ENCODE measurements at places on chromosomes 3 and 15.
A peak's percentile ranks its signal among the peaks of the same experiment; 100 is the strongest.

DNA sequence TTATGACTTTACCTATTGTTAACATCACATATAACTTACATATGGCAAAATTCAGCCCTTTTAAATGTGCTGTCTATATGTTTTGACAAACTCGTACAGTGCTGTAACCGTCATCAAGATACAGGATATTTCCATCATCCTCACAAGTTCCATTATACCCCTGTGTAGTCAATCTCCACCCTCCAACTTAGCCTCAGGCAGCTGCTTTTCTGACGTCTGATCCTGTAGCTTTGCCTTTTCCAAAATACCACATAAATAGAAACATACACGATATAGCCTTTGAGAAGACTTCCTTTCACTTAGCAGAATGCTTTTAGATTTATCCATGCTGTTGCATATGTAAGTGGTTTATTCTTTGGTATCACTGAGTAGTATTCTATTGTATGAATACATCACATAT is 47.1 kb downstream of the SLC12A1 start:
- DNase-seq = no peak

DNA sequence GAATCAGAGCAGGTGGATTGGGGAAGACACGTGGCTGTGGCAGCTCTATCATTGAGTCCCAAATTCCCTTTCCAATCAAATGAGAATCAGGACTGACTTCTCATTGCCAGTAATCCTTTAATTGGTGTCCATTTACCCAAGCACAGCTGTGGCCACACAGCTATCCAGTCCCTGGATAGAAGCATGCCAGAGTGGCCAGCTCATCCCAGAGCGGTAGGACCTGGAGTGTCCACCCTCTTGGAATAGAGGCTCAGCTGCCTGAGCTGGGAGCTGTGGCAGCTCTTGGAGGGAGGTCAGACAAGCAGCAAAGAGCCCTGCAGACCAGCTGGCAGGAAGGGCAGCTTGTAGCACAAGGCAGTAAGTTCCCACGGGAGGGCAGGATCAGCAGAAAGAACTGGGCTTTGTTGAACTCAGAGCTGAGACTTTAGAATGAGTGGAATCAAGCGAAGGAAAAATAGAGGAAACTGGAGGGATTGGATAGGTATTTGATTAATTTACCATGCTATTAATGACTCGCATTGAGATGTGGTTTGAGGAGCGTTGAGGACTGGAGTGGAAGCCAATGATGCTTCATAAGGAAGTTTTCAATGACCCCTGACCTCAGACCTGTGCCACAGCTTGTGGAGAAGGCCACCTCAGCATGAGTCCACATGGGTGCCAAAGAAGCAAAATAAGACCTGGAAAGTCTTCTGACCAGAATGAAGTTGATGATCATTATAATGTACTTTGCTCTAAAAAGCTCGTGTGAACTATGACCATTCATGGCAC is 6.9 kb upstream of the ALPK3 start:
- no peak for DNase-seq

- no peak for DNase-seq
These were observed 53.4 kb downstream of the SIDT1 start for GRCh38 chr3:113585720-113586119.

DNA sequence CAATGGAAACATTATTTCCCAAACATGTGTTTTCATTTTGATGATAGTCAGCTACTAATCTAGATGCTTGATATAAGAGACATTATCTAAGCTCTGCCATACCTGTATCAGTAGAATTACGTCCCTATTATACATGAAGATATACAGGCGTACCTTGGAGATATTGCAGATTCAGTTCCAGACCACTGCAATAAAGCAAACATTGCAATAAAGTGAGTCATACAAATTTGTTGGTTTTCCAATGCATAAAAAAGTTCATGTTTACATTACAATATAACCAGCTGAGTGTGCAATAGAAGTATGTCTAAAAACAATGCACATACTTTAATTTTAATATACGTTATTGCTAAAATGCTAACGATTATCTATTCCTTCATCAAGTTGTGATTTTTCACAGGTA is 236.0 kb upstream of the ZNF717 start:
- no peak for DNase-seq

- DNase-seq = no peak
These were observed 15.5 kb upstream of the CMTM7 start for GRCh38 chr3:32376115-32376514.

GRCh38 chr3:197394464-197395321 is 96.3 kb upstream of the DLG1 start:
- DNase-seq = no peak

DNA sequence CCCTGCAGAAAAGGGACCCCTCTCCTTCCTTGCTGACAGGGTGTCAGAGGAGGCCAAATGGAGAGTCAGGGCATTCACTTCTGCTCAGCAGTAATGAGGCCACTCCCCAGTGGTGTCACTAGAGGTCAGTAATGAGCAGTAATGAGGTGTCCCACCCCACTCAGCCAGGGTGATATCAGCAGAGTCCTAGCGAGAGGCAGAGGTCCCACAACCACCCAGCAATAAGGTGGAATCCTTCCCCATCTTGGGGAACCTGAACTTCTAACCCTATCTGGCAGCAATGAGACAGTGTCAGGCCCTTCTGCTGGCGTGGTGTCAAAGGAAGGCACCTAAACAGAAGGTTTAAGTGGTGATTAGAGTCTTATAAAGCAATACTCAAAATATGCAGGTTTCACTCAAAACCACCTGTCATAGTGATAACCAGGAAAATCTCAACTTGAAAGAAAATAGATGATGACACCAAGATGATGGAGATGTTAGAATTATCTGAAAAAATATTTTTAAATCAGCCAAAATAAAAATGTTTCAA is 12.9 kb downstream of the OCA2 start:
- peak; percentile 84 for DNase-seq

DNA sequence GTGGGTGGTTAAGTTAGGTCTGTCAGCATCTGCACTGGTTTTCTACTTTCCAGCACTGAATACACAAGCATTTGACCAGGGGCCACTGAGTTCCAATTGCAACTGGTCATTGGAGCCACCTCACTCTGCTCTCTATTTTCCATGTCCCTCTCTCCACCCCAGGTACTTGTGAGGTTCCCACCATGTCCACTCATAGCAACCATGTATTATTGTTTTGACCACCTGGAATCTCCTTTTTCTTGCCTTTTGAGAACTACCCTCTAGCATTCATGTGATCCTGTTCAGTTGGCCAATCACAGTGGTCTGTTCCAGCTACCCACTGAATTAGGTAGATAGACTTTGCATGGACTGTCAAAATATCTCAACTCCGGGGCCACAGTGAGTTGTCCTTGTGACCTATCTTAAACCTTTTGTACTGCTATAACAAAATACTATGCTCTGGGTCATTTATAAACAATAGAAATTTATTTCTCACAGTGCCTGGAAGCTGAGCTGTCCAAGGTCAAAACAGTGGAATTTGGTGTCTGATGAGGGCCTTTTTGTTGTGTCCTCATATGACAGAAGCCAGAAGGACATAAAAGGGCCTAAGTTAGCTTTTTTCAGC is 20.2 kb upstream of the TM4SF18 start:
- no peak for DNase-seq

- DNase-seq = no peak
These were observed 61.2 kb downstream of the TSC22D2 start for GRCh38 chr3:150469031-150469930.

DNA sequence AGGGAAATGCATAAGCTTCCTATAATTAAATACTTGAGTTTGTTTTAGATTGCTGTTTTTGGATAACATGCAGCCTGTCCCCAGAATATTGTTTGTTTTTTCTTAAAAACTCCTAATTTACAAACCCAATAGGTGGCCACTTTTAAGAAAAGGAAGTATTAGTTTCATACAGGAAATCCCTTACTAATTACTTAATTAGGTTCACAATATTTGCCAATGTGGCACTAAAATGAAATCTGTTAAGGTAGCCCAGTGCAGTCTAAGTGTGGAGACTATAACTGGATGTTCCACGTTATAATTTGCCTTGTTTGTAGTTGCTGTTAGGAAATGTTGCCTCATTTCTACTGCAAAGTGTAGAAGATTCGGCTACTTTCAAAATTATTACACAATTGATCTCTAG is 195.8 kb downstream of the BBX start:
- DNase-seq = no peak

- DNase-seq = no peak
These were observed 279.3 kb upstream of the RASGRP1 start for GRCh38 chr15:38843736-38844590.

GRCh38 chr3:169400874-169401273 is 262.6 kb downstream of the MECOM start:
- DNase-seq = no peak

GRCh38 chr3:45596290-45596791 is 1.8 kb downstream of the LIMD1 start:
- no peak for DNase-seq

- DNase-seq = no peak
These were observed 16.0 kb downstream of the RMDN3 start for GRCh38 chr15:40739047-40739446.

DNA sequence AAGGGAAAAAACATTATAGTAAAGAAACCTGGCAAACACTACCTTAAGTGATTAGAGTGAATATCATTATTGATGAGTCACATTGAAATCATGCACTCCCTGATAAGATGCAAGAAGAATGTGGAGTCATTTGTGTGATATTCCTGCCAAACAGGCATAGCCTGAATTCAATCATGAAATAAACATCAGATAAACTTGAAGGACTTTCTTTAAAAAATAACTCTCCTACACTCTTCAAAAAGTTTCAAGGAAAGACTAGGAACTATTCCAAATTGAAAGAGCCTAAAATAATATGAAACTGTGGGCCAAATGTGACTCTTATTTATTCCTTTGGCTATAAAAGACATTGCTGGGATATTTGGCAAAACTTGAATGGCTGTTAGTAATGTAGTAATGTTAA is 625.7 kb upstream of the LMCD1 start:
- no peak for DNase-seq

GRCh38 chr3:172134352-172134751 is 95.0 kb downstream of the FNDC3B start:
- peak; percentile 67 for DNase-seq

DNA sequence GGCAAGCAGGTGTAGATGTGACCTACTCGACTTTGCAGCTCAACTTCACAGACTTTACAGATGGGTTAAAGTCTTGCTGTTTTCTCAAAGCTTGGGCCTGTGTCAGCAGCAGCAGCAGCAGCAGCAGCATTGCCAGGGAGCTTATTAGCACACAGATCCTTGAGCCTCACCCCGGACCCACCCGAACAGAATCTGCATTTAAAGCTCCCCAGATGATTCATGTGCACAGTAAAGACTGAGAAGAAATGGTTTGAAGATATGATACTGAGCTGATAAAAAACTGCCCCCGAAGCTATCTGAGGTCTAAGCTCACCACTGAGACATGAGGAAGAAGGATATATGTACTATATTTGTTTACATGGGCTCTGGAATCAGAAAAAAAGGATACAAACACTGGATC is 231.7 kb downstream of the ARPP21 start:
- DNase-seq = no peak

GRCh38 chr3:29644261-29644660 is 363.4 kb downstream of the RBMS3 start:
- no peak for DNase-seq

GRCh38 chr3:188077160-188077799 is 76.7 kb upstream of the LPP start:
- DNase-seq = no peak

DNA sequence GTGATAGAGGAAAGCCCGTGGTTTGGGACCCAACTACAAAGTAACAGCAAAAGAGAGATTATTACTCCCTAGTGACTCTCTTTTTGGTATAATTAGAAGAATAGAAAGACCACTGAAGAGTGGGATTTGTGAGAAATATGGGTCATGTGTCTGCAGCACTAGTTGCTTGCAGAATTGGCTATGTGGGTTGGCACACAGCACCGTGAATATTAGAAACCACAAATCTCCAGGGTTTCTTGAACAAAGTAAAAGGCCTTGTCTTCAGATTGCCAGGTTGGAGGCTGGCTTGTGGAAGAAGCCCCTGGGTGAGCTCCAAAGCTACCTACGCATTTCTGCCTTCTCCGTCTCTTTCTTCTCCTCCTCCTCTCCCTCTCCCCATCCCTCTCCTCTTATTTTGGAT is 177.9 kb upstream of the ICE2 start:
- DNase-seq = no peak

GRCh38 chr3:142625153-142625440 is 28.9 kb downstream of the PLS1 start:
- no peak for DNase-seq

GRCh38 chr3:29514912-29515311 is 234.0 kb downstream of the RBMS3 start:
- no peak for DNase-seq

DNA sequence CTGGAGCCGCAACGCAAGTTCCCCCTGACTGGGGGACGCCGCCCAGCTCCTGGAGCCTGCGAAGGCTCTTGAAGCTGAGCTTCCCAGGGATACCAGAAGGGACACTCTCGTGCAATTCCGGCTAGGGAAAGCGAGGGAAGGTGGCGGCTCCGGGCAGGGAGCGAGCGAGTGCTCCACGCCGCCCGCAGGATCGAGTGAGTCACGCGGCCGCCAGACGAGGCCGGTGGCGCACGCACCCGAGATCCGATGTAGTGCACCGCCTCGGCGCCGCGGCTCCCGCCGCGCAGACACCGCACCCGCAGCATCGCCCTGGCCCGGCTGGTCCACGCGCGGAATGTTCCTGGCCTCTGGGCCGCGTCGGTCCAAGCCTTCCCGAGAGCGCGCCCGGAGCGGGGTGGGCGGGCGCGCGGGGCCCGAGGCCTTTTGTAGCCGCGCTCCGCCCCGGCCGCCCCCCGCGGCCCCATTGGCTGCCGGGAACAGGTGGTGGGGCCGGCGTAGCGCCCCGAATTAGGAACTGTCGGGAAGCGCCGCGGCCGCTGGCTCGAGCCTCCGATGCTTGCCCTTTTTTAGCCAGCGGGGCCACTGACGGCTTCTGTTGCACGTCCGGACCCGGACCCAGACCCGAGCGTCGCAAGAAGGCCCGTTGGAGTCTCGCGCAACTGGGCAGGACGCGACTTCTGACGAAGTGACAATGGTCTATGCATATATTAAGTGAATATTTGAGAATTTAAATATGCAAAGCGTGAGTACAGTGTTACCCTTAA is at the start of gene GATM:
Gene GATM, minus strand, starts transcription at position 396 of the 764 bp plus-strand sequence. Its CDS starts 91 bp downstream, at position 305.
- peak; percentile 42 for DNase-seq

- no peak for DNase-seq
These were observed 533.0 kb downstream of the EPHB1 start for GRCh38 chr3:135328036-135328435.

GRCh38 chr15:70867911-70868467 is 14.0 kb upstream of the LARP6 start:
- no peak for DNase-seq

DNA sequence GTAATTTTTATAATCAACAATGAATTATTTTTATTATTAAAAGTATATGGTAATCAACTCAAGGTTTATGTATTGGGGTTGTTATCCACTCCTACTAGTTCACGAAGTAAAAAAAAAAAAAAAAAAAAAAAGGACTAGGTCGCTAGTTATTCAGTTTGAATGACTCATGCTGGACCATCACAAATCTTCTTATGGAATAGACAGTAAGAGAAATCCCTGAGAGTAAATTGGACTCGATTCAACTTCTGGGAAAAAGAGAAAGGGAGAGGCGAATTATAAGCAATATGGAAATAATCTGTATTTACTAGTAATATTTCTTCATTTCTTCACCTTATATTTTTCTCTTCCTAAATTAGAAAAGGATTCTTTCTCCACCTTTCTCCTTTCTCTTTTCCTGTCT is 2.0 kb downstream of the MYEF2 start:
- DNase-seq = no peak

- peak; percentile 51 for DNase-seq
These were observed 3.8 kb downstream of the ANP32A start for GRCh38 chr15:68816795-68817303.

All from CD4-positive, alpha-beta T cell (primary cell).